Smooth muscle cell of the umbilical artery (primary cell): ENCODE measurements at places on chromosomes 3 and 15. TPM values are rescaled to one million over a fixed set of nuclear protein-coding genes. Genes with fewer than 3 reads are reported as not detected.

The IL5RA gene
- total RNA-seq = not detected in 2 replicates

The AQP9 gene
- total RNA-seq = not detected in 2 replicates

The CP gene
- total RNA-seq = not detected in 2 replicates

The GP5 gene
- total RNA-seq = 0.14 and 0.59 TPM in 2 replicates

The TP63 gene
- not detected in 2 replicates for total RNA-seq

The RTP3 gene
- total RNA-seq = not detected in 2 replicates

The LYZL4 gene
- total RNA-seq = not detected in 2 replicates

The ABHD10 gene
- 54.0 and 63.6 TPM in 2 replicates for total RNA-seq

The AHSG gene
- total RNA-seq = under 0.01 and 0.09 TPM in 2 replicates

The SOX14 gene
- not detected in 2 replicates for total RNA-seq

The TM4SF18 gene
- under 0.01 and 0.46 TPM in 2 replicates for total RNA-seq

The ADAMTS17 gene
- 0.30 and 0.37 TPM in 2 replicates for total RNA-seq

The FMN1 gene
- total RNA-seq = under 0.01 and 0.88 TPM in 2 replicates

The PRR20G gene
- total RNA-seq = not detected in 2 replicates

The GOLGA6A gene
- not detected in 2 replicates for total RNA-seq

The ESYT3 gene
- total RNA-seq = 0.59 and 1.6 TPM in 2 replicates

The SHF gene
- total RNA-seq = 1.5 TPM in 2 replicates

The CCDC32 gene
- 17.0 and 21.1 TPM in 2 replicates for total RNA-seq

The LAMB2 gene
- total RNA-seq = 896 and 1,055 TPM in 2 replicates

The CD86 gene
- total RNA-seq = not detected in 2 replicates

The PTX3 gene
- 287 and 687 TPM in 2 replicates for total RNA-seq

The HDDC3 gene
- 11.6 and 12.2 TPM in 2 replicates for total RNA-seq

The CPLX3 gene
- total RNA-seq = not detected in 2 replicates

The GNAT1 gene
- not detected in 2 replicates for total RNA-seq

The GP9 gene
- not detected in 2 replicates for total RNA-seq

The DAPK2 gene
- 0.51 TPM in 1 of 2 replicates, not detected in the other for total RNA-seq

The MED12L gene
- 0.42 and 0.89 TPM in 2 replicates for total RNA-seq
